ENCODE measurements at places on chromosomes 13 and 19.

DNA sequence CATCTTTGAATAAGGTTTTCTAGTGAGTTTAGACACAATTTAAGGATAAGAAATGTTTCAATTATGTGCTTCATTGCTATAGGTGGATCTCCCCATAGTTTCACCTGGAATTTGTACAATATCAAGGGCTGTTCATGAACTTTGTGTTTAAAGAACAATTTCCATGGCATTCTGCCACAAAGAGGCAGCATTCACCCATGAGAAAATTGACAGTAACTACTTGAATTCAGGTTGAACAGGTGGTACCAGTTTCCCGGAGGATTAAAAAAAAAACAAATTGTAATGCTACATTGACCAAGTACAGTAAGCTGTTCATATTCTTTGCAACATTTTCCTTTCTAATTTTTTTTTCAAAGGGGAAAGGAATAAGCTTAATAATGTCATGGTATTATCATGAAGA, 9.1 kb downstream of the SLITRK5 start:
- DNase-seq = no peak

DNA sequence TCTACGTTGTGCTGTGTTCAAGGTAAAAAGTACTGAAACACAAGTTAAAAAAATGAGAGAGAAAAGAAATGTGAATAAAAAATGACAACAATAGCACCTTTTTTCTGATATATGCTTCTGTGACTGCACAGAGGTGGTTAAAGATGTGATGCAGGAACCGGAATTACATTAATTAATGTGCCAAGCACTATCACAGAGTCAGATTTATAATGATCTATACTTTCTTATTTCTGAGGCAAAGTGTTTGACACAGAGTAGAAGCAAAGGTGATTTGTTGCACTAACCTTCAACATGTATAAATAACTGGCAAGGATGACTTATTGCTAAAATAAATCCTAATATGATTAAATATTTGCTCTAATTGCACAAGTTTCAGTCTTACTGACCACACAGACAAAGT, 654.6 kb upstream of the SLITRK1 start:
- DNase-seq = no peak

- no peak for DNase-seq
Measured at GRCh38 chr13:29920025-29920643, 69.7 kb upstream of the UBL3 start.

GRCh38 chr19:7925171-7925851, 624 bp downstream of the CTXN1 start:
- DNase-seq = peak; percentile 78

DNA sequence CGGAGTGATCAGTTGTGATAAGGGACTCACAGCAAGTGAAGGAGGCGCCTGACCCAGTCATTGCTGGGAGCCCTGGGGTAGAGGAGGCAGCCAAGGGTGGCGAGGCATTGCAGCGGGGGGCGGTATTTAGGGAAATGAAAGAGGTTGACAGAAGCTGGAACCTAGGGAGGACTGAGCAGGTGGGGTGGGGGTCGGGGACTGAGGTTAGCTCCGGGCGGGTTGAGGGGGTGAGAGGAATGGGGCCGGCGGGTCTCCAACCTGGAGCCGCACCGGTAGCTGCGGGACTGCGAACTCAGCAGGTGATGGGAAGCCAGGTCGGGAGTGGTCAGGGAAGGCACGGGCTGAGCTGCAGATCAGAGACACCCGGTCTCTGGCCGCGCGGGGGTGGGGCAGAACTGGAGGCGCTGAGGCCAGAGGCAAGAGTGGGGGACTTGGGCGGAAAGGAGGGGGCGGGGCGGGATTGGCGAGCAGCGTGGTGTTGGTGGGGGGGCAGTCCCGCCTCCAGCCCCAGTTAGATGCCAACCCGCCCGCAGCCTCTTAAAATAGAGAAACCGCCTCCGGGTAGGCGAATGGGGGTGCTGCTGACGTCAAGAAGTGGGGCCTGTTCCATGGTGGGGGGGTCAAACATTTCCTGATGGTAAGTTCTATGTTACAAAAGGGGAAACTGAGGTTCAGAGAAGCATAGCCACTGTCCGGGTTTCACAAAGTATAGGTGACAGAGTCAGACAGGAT, 1.5 kb downstream of the MAST3 start:
- DNase-seq = peak; percentile 76

GRCh38 chr13:48201044-48201443, 32.0 kb upstream of the ITM2B start:
- no peak for DNase-seq

GRCh38 chr13:112905086-112905485, 63.9 kb upstream of the MCF2L start:
- DNase-seq = no peak

GRCh38 chr13:93496985-93497673, 270.5 kb downstream of the GPC6 start:
- no peak for DNase-seq
